ENCODE measurements at places on chromosomes 3 and 15.
A peak's percentile ranks its signal among the peaks of the same experiment; 100 is the strongest.

DNA sequence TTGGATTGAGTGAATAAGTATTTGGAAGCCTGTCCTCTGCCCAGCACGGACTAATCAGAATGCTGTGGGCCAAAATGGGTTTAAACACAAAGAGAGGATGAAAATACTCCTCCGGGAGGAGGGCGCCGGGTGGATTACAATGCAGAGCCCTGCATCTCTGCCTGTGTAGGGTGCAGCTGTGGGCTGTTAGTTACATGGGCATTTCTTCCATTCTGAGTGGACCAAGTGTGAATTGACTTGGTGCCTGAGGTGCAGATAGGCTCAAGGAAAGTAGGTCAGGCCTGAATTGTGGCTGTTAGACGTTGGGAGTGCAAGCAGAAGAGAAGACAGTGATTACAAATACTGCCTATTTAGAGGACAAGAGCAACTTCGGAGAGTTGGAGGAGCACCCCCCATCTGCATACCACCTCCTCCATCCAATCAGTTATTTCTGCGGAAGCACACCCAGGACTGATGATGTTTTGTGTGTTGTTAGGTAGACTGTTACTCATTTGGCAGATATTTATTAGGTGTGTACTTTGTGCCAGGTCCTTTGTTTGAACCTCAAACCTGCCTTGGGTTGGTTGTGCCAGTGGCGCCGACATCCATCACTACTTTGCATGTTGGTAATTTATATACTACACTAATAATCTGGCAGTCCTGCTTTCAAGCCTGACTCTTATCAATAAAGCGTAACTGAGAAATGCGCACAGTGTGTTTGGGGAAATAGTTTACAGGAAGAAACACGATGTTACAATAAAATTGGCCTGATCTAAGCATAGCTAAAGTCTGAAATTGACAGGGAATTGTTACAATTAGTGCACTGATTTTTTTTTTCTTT is 33.0 kb downstream of the PTPRG start:
- DNase-seq, result peak; percentile 60

GRCh38 chr15:67915461-67916374 is 75.9 kb upstream of the RNU6-1 start:
- peak; percentile 65 for DNase-seq

DNA sequence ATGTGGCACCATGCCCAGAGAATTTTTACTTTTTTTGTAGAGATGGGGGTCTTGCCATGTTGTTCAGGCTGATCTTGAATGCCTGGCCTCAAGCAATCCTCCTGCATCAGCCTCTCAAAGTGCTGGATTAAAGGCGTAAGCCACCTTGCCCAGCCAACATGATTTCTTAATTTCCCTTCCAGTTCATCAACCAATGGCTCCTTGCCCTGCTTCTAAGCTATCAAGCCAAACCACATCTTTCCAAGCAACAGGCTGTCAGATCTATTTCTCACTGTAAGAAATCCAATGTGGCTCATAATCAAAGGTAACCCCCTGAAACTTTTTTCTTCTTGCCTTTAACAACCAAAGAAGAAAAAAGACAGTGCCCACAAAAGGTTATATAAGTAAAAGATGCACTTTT is 204.2 kb upstream of the ICE2 start:
- no peak for DNase-seq

- no peak for DNase-seq
Observed at GRCh38 chr3:145272684-145273083, 888.3 kb downstream of the PLOD2 start.

- DNase-seq, result no peak
Observed at GRCh38 chr3:26655231-26655630, 32.7 kb downstream of the LRRC3B start.

GRCh38 chr3:30768703-30769550 is 125.5 kb downstream of the GADL1 start:
- DNase-seq, result peak; percentile 73

- no peak for DNase-seq
Observed at GRCh38 chr15:85555875-85556617, 175.6 kb downstream of the AKAP13 start.

DNA sequence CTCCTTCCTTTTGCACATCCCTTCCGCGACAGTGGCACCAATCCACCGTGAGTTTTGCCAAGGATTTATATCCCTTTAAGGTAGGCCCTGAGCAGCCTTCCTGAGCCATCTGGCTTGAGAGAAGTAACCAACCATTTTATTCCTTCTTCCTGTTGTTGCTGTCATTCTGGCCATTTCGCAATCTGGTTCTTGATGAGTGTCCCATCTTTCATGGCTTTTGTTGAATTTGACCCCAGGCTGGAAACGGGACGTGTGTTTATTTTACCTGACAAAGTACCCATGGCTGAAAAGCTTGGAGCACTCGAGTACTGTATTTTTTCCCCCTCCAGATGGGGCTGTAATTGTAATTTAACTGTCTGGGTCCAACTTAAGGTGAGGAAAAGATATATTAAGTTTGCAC is 173.4 kb downstream of the WNT5A start:
- DNase-seq, result no peak

DNA sequence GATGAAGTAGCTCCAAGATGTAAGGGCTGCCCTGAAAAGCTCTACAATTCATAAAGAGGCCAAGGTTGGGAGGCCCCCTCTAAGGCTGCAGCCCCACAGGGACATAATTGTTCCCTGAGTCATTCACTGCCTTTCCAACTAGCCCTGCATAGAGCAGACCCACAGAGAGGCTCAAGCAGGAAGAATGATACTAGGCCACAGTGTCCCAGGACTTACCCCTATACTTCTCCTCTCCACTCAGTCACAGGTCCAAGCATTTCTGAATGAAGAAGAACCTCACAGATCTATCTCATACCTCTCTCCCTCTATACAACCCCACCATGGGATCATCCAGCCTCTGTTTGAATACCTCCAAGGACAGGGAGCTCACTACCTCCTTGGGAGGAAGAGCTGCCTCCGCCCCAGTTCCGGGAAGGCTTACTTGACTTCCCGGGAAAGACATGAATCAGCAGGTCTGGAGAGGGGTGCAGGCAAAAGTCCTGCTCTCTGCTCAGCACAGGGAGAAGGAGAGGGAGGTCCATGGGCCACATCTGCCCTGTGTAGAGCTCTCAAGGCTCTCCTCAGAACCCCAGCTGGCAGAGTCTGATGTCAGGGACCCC is 6.9 kb upstream of the SKIC8 start:
- DNase-seq, result no peak

DNA sequence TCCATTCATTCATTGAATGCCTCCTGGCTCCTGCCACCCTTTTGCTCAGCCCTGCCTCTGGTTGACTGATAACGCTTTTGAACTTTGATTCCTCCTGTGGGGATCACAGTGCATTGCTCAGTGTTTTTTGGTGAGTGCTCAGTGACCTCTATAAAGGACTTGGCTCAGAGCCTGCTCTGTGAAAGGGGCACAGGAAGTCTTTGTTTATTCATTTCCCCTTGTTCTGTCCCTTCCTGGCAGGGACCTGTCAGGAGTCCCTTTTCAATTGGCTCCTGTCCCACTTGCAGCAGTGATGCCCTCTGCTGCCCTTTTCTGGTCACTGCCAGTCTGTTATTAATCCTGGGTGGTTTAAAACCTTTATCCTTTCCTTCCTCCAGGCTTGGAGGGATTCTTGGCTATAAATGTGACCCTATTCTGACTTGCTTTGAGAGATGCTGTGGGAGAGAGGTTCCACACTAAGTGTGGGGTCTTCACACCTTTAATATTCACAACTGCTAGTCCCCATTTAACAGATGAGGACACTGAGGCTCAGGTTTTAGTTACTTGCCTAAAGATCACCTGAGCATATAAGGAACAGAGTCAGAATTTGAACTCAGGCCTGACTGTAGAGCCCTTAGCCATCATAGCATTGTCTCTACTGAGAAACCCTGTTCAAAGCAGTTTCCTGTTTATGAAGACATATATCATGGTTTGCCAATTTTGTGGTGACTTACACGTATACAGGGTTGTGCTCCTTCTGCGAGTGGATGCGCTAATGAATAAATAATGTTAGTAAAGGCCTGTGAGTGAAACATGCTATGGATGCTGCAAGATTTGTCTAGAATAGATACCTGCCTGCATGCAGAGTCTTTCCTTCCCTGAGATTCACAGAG is 23.2 kb upstream of the TATDN2 start:
- peak; percentile 28 for DNase-seq

- no peak for DNase-seq
Observed at GRCh38 chr15:47332481-47332880, 384.8 kb upstream of the SEMA6D start.

All from retina (tissue), 1 donor.